Activated CD8-positive, alpha-beta memory T cell treated with anti-CD3 and anti-CD28 coated beads for 24 hours (primary cell): ENCODE measurements at places on chromosomes 1 and 21.
A peak's percentile ranks its signal among the peaks of the same experiment; 100 is the strongest.

- DNase-seq: peak; percentile 93
Measured at GRCh38 chr1:31938184-31938975, at the start of gene PTP4A2. PTP4A2 (minus strand) TSS chr1:31938368; CDS start chr1:31919065, 19,303 bp downstream.

- DNase-seq: peak; percentile 81
Measured at GRCh38 chr1:11784993-11785769, 20.6 kb downstream of the MTHFR start.

DNA sequence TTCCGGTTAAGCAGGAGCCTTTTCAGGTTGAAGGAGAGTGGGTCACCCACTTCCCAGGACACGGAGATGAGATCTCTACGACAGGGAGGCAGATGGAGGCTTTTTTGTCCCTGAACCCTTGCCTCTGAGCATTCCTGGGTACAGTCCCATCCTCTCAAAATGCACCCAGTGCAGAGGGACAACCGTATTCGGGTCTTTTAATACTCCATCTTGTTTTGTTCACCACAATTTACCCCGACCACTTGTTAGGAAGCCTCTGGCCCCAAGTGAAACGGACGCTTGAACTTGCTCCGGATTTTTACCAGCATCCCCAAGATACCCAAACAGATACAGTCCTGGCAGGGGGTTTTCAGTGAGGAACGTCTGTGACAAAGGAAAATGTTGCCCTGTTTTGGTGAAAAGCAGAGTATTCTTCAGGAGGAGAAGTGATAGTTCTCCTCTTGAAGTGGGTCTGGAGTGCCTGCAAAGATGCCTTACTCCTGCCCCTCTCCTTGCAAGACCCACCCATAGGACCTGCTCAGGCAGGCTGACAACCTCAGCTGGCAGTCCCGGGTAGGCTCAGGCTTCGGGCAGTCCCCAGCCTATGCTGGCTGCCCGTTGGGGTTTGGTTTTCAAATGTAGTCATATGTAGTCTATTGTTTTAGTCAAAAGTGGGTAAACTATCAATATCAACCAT, 669 bp upstream of the ARL8A start:
- peak; percentile 72 for DNase-seq

- DNase-seq: no peak
Measured at GRCh38 chr1:45923343-45923742, 119.9 kb downstream of the MAST2 start.

DNA sequence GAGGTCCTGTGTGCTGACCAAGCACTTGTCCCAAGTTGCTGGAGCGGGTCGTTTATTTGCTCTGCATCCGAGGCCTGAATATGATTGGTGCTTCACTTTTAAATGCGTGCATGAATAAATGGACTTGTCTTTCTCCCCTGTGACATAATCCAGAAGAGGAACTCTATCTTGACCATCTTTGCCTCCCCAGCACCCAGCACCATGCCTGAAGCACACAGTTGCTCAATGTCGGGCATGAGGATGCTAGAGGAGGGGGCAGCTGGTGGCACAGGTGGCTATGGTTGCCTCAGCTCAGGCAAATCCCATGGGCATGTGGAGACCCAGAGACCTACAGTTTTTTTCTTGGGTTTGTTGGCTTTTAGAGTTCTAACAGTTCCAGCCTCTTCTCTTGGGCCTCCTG, 142.6 kb downstream of the KAZN start:
- no peak for DNase-seq

DNA sequence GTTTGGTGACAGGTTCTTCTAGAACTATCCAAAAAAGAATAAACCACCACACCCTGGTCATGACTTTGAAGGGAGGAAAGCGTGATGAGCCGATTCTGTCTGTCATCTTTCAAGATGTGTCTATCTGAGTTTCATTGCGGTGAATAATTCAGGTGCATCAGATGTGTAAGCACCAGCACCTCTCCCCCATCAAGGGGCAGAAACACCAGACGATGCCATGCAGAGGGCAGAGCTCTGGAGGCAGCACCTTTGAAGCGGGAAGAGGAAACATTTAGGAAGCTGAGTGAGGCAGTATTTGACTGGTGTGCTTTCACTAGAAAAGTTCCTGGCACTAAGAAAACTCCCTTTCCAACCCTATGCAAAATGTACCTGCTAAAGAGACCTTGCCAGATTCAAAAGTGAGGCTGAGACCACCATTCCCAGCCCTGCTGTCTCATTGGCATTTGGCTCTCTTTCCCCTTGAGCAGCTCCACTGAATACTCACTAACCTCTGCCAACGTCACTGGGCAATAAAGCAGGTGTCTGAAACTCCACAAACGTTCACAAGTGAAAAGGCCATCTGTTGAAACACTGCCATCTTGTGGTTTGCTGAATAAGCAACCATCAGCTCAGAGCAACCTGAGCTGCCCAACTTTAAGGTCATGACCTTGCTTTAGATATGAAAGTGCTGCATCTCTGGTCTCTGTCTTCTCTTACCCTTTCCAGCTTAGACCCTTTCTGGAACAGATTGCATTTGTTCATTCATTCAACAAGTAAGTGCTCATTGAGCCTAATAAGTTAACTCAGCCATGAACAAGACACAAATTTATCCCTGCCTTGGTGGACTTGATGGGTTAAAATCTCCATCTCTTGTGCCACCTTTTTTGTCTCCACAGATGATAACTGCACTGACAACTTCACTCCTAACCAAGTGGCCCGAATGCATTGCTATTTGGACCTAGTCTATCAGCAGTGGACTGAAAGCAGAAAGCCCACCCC, 228.6 kb downstream of the PAPPA2 start:
- no peak for DNase-seq

DNA sequence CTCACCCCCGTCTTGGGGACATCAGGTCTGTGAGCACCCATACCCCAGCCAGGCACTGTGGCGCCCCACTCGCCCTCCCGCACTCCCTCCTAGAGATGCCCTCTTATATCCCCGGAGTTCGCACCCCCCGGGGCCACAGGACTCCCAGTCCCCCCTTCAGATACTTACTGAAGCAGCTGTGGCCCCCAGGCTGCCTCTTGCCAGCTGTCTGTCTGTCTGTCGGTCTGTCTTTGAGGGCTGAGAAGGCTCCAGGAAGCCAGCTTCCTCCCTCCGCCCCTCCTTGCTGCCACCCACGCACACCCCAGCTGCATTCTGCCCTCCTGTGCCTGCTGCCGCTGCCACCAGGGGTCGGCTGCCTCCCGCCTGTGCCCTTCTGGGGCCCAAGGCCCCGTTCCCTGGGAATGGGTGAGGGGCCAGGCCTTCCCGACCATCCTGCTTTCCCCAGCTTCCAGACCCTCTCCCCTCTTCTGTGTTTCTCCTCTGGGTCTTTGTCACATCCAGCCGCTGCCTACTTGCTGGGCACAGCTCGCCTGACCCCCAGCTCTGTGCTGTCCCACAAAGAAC, at the start of gene PTPN7:
TSS of gene PTPN7 (minus strand) at position 226 of the 564 bp plus-strand sequence. CDS start 1,200 bp downstream, outside the sequence.
- DNase-seq: peak; percentile 93
